ENCODE measurements at places on chromosomes 2 and 18.

DNA sequence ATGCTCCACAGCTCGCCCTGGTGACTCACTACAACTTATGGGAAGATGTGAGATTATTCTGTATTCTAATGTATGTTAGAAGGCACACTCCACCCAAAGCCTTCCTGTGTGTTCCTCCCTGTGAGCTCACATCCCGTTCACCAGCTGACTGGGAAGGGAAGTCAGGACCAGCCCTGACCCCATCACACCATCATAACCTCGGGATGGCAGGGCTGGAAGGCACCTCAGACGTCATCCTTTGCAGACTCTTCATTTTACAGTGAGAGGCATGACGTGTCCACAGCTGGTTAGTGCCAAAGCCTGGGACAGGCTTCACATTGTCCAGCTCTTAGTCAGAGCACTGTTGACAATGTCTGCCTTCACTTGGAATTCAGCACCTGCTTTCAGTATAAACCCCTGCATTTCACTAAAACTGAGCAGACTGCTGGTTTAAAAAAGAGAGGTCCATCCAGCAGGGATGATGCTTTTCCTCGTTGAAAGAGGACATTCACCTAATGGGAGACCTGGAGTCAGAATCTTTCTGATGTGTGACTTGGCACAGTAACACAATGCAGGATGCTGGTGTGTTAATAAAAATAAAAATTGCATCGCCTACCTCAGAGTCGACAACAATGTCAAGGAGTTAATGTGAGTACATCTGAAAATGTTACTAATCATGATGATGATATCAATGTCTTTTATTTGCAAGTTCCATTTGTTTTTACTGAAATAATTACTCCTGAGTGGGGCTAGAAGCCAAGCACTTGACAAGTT is 418.0 kb upstream of the TNP1 start:
- no peak for DNase-seq

- no peak for DNase-seq
Measured at GRCh38 chr18:37694516-37694915, 128.9 kb upstream of the CELF4 start.

- no peak for DNase-seq
Measured at GRCh38 chr2:169071455-169071854, 2.1 kb downstream of the DHRS9 start.

DNA sequence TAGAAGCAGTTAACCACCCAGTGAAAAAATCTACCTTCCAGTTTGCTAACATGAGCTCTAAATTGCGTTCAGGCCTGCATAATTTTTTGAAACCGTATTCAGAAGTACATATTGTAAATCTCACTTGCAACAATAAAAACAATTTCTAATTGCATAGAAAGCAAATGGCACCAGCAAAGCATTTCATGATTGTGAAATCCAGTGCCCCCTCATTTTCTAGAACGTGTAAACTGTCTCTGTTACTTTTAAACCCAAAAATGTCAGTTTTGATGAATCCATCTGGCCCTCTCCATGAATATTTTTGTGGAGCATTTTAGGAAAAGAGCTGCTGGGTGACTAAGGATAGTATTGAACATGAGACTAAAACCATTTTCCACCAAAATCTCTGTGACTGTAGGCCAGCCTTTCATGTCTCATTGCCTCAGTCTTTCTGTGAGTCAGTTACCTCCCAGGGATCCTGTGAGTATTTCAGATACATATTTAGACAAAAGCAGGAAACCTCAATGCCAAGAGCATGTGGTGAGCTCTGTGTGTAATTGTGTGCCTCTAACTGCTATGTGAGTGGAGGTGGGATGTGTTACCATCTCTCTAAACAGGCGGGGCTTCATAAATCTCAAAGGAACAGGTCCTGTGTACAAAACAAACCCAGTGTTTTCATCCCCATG is 477.8 kb upstream of the DCC start:
- no peak for DNase-seq

DNA sequence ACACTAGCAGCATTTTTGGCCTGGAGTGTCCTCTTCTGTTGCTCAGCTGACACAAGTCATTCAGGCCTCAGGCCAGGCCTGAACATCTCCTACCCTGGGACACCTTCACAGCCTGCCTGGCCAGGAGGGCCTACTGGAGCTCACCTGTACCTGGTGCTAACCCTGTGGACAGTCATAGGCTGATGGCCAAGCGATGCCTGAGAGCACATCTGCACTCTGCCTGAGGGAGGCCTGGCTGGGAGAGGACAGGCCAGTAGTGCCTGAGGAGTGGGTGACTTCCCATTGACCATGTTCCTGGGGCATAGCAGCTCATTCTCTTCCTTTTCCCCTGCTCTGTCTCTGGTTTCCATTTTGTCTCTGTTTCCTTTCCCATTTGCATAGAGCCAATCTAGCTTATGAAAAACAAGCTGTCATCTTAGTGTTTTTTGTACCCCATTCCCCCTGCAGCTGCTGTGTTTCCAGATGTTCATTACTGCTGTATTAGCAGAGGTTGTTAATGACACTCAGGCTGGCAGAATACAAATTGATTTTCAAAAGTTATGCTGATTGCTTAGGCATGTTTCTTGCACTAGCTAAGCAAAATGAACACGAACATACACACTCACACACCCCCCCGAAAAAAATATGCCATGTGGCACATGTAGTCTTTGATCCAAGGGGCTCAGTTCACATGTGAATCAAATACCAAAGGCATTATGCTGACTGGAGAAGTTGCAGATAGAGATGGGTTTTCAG is 149.7 kb upstream of the HS6ST1 start:
- DNase-seq = no peak

DNA sequence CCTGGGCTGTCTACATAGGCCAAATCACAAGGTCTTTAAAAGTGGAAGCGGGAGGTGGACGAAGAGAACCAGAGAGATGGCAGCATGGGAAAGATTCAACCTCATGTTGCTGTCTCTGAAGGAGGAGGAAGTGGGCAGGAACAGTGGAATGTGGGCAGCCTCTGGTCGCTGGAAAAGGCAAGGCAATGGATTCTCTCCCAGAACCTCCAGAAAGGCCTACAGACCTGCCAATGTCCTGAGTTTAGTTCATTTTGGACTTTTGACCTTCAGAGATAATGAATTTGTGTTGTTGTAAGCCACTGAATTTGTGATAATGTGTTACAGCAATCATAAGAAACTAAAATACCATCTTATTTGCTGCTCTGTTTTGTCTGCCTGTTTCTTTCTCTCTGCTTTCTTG is 122.5 kb downstream of the RNF152 start:
- no peak for DNase-seq

DNA sequence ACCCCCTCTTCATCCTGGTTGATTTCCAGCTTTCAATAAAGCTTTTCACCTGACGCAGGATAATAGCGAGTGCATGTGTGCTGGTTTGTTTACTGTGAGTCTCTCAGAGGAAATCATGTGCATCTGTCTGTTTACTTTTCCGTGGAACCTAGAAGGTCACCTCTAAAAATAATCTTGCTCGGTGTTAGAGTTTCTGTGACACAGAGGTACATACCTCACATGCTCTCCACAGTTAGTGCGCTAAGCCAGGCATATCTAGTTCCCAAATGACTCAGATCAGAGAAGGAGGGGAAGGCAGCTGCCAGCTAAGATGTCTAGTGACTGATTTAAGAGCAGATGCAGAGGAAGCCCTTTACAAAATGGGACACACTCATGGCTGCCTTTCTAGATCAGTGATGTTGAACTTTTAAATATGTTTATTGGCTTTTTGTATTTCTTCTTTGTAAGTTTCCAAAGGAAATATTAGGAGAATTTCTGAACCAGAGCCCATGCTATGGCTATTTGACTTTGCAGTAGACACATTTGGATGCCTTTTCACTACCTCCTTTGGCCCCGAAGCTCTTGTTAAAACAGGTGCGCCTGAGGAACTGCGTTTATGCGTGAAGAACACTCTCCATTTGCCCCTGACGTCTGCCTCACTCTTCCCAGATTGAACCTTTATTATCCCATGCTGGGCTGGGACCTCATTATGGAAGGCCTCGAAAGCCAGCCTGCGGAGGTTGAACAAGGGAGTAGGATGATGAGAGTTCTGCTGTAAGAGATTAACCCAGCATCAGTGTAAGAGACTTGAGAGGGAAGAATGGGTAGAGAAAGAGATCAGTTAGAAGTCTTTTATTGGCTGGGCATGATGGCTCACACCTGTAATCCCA is 145.6 kb downstream of the FAM161A start:
- DNase-seq = no peak

- no peak for DNase-seq
Measured at GRCh38 chr18:54444319-54444914, 86.7 kb downstream of the C18orf54 start.

GRCh38 chr2:16327326-16327725 is 338.3 kb downstream of the CYRIA start:
- no peak for DNase-seq

DNA sequence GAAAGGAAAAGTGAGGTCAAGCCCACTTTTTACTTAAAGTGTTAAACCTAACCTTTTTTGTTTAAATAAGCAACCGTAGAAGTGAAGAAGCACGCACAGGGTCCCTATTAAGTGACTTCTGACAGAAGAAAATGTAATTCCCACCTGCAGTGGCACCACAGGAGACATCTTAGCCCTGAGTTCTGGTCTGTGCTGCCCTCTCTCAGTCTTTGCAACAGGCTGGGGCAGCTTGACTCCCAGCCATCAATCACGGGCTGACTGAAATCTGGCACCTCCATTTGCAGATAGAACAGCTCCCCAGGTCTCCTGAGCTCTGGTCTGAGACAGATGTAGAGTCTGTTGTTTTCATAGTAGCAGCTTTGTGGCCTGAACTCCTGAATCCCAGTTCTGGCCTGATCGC is 170.0 kb downstream of the LTBP1 start:
- no peak for DNase-seq

- no peak for DNase-seq
Measured at GRCh38 chr2:105445976-105446375, 47.1 kb upstream of the FHL2 start.

GRCh38 chr2:118990757-118991545 is 49.0 kb downstream of the MARCO start:
- no peak for DNase-seq

GRCh38 chr2:155273323-155273722 is 574.8 kb downstream of the KCNJ3 start:
- no peak for DNase-seq

GRCh38 chr2:195695002-195695631 is 38.1 kb downstream of the SLC39A10 start:
- DNase-seq = no peak

GRCh38 chr18:10785798-10786197 is 260.0 kb downstream of the NAPG start:
- DNase-seq = no peak

DNA sequence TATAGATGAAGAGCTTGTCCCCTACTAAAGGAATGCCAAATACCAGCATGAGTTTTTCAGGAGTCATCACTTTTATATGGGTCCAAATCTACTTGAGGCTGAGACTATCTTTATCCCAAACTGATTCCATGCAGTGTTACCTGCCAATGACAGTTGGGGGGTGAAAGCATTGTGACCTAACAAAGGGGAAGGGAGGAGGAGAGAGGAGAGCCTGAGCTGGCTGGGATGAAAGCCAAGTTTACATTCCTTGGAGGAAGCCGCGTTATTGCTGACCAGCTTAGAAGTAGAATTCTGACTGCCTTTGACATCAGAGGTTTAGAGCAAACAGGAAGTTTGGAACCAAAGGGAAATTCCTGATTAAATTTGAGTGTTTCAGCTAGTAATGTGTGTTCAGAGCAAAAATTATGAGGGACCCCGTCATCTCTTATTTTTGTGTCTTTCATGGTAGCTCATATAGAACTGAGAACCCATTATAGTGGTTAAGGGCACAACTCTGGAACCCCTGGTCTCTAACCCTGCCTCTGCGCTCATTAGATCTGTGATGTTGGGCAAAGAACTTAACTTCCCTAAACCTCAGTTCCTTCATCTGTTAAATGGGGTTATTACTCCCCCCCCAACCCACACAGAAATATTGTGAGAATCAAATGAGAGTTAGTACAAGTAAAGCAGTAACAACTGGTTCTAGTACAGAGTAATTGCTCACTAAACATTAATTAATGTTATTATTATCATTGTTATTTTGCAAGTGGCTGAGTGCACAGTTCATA is 199.3 kb upstream of the EPAS1 start:
- DNase-seq = no peak

DNA sequence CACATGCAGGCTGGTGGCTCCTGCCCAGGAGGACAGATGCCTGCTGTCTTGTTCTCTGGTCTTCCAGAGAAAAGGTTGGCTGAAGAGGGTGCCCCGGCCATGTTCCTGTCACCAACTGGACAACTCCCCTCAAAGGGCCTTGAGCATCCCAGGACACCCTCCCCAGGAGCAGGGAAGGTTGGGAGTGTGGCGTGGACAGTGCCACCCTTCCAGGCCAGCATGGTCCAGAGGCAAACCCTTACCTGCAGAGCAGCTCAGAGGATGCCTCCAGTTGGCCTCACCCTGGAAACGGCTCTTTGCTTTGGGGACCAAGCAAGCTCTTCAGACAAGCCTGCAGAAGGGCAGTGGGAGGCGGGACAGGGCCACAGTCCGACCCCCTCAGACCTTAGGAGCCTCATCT is 4.9 kb upstream of the GPC1 start:
- DNase-seq = no peak

GRCh38 chr2:16228951-16229350 is 288.6 kb downstream of the MYCN start:
- DNase-seq = no peak

DNA sequence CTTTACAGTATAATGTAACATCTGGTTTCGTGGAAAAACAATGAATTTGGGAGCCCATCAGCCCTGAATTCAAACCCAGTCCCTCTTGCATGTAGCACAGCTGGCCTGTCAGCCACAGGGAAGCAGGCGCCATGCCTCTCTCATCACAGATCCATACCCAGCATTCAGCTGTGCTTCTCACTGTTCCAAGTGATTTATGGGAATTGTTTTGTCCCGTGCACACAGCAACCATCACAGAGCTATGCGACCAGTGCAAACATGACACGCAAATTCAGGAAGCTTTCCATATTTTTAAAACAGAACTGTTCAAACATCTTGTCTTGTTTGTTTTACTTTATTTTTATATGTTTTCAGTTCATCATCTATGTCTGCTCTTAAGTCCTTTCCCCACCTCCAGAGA is 496.1 kb downstream of the EIPR1 start:
- no peak for DNase-seq

- DNase-seq = no peak
Measured at GRCh38 chr2:64145714-64146113, 1.5 kb upstream of the PELI1 start.

All from NCI-H446 treated with DMSO at 0.1 percent for 48 hours (cell line).